ENCODE measurements at places on chromosomes 16 and 17.

- DNase-seq: no peak
These were observed 2.1 kb upstream of the AMDHD2 start for GRCh38 chr16:2517954-2518605.

DNA sequence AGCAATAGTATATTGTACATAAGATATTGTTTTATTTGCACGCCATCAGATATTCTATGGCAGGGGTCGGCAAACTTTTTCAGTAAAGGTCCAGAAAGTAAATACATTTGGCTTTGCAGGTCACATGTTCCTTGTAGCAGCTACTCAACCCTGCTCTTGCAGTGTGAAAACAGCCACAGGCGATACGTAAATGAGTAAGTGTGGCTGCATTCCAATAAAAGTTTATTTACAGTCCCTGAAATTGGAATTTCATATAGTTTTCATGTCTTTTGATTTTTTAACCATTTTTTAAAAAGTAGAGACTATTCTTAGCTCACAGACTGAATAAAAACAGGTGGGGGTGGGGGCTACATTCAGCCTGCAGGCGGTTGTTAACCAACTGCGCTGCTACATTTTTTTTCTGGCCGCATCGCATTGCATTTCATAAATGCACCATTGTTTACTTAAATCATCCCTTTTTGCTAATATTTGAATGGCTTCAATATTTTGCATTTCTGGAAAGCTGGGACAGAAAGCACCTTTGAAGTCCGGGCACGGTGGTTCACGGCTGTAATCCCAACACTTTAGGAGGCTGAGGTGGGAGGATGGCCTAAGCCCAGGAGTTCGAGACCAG is 50.5 kb upstream of the HAPSTR1 start:
- DNase-seq: no peak

- no peak for DNase-seq
These were observed 50.5 kb downstream of the DYNLRB2 start for GRCh38 chr16:80591071-80591915.

- peak; percentile 81 for DNase-seq
These were observed 2.0 kb downstream of the CORO7 start for GRCh38 chr16:4414187-4414917.

DNA sequence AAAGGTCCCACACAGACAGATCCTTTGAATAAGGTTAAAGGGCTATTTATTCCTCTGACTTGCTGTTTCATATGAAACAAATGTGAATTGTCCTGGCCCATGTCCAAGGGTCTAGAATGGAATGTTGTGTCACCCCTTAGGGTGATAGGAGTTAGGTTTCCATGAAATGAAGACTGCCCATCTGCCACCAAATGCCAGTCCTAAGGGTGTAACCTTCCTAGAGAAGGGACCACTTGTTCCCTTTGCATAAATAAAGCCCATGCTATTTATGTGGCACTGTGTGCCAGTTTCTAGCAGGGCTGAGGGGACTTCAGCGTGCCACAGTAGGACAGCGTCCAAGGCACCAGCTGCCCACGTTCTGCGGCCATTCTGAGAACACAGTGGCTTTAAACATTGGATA is 171.3 kb downstream of the ABCA8 start:
- DNase-seq: no peak

- peak; percentile 88 for DNase-seq
These were observed 3.2 kb upstream of the METRN start for GRCh38 chr16:711548-712320.

- DNase-seq: no peak
These were observed 33.6 kb upstream of the KSR1 start for GRCh38 chr17:27422601-27423000.

- DNase-seq: no peak
These were observed 130.2 kb upstream of the PSMD7 start for GRCh38 chr16:74166456-74166855.

Data from activated T-cell treated with anti-CD3 and anti-CD28 coated beads, Interleukin-2, amount 50 U/mL, for 24 hours (primary cell).